ENCODE measurements at places on chromosomes 12 and 14.

- DNase-seq: no peak
Observed at GRCh38 chr14:103442288-103442687, 57.1 kb downstream of the MARK3 start.

DNA sequence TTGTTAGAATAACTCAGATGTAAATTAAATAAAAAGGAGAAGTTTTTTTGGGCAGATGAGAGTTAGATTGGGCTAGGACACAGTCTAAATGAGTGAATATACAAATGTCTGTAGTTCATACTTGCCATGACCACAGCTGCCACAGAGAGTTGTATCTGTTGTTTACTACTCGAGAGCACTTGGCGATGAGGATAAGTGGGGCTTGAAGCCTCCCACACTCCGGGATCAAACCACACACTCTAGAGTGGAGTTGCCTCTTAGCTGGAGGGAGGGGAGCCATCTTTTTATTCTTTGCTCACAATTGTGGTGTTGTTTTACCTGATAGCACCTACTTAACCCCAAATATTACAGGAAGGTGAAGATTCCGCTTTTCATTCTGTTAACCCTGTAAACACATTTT lies 27.5 kb downstream of the BEST3 start:
- no peak for DNase-seq

DNA sequence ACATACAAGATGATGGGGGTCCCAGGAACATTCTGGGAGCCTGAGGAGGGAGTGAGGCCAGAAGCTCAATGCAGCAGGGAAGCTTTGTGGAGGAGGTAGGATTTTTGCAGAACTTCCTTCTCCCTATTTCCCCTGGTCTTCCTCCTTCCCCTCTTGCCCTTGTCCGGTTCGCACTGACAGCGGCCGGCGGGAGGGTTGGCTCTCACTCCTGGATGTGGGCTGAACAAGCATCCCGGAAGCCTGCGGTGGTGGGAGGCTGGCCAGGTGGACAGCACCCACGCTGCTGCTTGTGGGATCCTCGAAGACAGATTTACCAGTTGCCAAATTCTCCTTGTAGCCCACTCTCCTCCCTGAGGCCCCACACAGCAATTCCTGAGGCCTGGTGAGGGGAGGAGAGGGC lies 112.2 kb downstream of the KCNA5 start:
- DNase-seq: no peak

DNA sequence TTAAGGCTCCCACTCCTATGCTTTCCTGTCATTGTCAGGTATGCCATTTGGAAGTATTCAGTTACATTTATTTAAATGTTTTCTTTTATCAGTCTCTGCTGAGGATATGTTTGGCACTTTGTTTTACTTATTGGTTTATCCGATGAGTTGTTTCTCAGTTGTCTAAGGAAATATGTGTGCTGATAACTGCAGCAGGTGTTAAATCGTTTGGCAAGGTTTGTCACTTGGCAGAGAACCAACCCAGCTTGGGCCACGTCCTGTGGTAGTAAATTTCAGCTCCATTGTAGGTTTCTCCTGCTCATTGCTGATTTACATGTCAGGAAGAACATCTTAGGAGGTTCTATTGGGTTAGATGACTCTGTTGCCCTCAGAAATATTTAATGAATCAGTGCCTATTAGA lies 22.0 kb upstream of the MGST1 start:
- peak; percentile 68 for DNase-seq

- no peak for DNase-seq
Observed at GRCh38 chr14:91227183-91227628, 17.3 kb downstream of the GPR68 start.

GRCh38 chr12:50112456-50113218 lies 601 bp downstream of the COX14 start:
- no peak for DNase-seq

- DNase-seq: no peak
Observed at GRCh38 chr12:143964-144649, 69.8 kb downstream of the SLC6A12 start.

DNA sequence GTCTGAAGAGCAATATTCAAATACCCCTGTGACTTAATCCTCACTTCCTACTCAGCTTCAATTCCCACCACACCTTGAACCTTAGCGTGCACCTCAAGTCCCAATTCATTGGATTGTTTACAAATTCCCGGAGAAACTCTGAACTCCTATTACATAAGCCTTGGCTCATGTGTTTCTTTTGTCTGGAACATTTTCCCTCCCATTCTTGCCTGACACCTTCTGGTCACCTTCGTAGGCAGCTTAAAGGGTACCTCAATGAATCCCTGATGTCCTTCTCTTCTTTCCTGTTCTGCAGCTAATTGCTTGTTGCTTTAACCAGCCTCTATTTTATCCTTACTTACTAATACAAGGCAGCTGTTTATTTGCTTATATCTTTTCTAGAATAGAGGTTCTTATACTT lies 85.0 kb upstream of the SEL1L start:
- DNase-seq: no peak
